ENCODE measurements at places on chromosomes 2 and 18.
A peak's percentile ranks its signal among the peaks of the same experiment; 100 is the strongest.

DNA sequence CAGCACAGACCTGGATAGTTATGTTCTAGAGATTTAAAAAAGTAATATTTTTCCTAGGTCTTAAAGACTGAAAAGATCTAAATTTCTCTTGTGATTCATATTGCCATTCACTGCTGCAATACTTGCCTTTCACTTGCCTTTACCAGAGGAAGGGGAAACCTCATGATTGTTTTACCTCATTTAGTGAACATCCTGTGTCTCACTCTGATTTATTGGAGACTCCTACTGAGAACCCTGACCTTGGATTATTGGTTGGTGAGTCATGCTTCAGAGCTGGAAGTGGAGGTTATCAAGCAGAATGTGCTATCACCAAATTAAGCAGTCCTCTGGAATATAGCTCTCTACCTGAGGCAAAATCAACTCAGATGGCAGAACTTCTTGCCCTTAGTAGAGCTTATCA is 500.5 kb downstream of the TSN start:
- no peak for DNase-seq

GRCh38 chr2:239467281-239467955 is 66.6 kb upstream of the HDAC4 start:
- no peak for DNase-seq

DNA sequence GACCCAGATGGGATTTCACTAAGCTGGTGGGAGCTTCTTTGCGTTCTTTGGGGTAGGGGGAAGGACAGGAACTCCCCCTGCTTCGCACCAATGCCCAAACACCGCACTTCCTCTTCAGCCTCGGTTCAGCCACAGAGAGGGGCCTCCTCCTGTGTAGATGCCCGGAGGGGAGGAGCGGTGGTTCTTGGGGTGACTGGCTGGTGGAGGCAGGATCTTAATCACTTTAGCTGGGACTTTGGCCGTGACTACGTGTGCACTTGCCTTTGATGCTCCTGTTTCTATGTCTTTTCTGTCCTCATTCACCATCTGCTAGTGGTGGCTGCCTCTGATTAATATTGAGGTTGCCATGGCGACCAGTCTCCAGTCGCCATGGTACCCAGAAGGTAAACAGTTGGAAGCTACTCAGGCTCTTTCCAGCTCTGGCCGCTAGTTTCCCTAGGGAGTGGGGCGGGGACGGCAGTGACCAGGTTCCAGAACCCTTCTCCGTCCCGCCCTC is 1.9 kb downstream of the CNGA3 start:
- no peak for DNase-seq

DNA sequence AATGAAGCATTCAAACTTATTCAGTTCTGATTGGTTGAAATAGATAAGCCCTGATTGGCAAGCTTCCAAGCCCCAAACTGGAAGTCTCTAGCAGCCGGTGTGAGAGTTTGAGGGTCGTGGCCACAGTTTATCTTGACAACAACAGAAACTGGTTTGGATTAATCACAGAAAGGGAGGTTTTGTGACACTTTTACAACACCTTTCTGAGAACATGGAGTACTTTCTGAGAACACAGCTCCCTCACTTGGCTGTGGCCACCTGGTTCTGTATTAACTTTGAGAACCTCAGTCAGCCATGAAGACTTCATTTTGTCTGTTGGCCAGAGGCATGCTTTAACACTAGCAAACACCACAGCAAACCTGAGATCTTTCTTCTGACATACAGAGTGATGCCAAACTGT is 280.7 kb upstream of the VWC2L start:
- DNase-seq: no peak

- no peak for DNase-seq
Observed at GRCh38 chr2:159266554-159266953, 19.9 kb downstream of the WDSUB1 start.

DNA sequence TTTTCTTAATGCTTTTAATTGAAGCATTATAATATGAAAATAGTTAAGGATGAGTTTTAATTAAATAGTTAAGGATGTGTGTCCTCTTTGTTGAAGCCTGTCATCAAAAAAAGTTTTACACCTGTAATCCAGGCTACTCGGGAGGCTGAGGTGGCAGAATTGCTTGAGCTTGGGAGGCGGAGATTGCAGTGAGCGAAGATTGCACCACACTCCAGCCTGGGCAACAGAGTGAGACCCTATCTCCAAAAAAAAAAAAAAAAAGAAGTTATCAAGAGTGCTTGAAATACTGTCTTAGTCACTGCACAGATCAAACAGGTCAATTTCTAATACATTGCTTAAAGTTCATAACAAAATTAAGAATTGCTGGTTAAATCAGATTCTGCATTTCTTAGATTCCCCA is 193.6 kb downstream of the CD226 start:
- no peak for DNase-seq

DNA sequence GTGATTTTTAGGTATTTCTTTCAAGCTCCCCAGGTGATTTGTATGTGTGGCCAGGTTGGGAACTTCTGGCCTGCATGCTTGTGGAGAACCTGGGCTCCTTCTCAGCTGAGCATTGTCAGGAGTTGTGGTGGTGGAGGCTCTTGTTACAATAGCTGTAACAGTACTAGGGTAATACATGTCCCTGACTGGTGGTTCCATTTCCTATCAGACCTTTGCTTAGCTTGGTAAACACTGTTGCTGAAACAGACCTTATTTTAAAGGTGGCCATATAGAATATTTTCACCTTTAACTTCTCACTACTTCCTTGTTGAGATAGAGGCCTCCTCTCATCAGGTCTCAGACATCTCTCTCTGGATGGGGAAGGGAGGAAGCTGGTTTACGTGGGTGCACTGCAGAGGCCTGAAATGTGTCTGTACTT is 79.2 kb downstream of the SETBP1 start:
- DNase-seq: no peak

- DNase-seq: no peak
Observed at GRCh38 chr2:138071720-138072719, 107.7 kb downstream of the HNMT start.

DNA sequence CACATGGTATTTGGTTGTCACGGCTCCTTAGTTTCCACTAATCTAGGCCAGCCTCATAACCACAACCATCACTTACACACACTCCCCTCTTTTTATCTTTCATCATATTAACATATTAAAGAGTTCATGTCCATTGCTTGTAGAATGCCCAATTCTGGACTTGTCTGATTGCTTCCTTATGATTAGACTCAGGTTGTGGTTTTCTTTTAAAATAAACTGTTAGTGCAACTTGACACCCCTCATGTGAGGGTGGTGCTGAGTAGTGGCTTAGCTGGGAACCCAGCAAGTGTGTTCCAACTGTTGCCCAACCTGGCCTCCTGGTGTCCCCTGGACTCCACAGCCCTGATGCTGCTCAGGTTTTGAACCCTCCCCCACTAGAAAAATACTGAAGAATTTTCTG is 20.1 kb upstream of the CD207 start:
- no peak for DNase-seq

- no peak for DNase-seq
Observed at GRCh38 chr2:144403933-144404332, 116.0 kb downstream of the ZEB2 start.

DNA sequence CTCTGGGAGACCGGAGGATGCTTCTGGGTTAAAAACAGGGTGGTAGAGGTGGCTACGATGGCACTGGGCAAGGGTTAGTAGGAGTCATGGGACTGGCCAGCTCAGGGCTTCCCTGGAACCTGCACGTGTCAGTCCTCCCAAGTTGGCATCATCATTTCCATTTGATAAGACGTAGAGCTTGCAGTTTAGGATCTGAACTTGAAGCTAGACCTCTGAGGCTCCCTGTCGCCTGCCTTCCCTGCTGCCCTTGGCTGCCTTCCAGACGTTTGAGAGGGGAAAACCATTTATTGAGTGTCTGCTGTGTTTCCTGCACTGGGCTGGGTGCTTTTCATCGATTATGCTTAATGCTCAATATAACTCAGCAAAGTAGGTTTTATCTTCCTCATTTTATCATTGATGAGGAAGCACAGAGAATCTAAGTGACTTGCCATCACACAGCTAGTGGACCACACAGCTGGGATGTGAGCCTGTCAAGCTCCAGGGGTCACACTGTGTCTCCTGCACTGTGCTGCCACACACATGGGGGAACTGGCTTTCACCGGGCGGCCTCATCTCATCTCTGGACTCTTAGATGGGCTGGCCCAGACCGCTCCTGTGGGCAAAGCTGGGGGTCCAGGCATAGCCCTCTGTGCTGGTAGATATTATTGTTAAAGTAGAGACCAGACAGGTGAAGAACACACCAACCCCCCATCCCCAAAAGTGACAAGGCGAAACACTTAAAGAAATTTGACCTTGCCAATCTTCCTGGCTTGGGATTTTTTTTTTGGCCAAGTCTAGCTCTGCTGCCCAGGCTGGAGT is 7.8 kb downstream of the NT5DC4 start:
- no peak for DNase-seq

DNA sequence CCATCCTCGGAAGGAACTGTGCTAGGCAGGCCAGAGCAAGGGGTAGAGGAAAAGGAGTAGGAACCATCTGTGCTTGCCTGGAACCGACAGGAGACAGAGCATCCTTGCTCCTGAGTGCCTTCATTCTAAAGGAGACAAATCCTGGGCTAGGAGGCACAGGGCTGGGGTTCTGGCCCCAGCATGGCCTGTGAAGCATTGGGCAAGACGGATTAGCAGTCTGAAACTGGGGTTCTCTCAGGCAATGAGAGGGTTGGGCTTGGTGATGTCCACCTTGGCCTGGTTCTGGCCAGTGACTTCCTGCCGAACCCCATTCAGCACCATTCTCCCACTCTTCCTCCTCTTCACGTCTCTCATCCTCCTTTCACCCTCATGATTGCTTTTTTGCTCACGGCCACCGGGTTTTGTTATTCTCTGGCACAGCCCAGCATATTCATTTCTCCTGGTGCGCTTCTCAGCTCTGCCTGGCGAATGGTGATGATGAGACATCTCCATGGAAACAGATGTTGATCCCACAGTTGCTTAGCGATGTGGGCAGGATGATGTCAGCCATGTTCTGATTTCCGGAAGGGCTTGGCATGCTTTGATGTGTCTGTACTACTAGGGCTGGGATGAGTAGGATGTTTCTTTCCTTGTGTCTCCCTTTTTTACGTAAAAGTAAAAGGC is 127.7 kb downstream of the CAPN13 start:
- peak; percentile 10 for DNase-seq

DNA sequence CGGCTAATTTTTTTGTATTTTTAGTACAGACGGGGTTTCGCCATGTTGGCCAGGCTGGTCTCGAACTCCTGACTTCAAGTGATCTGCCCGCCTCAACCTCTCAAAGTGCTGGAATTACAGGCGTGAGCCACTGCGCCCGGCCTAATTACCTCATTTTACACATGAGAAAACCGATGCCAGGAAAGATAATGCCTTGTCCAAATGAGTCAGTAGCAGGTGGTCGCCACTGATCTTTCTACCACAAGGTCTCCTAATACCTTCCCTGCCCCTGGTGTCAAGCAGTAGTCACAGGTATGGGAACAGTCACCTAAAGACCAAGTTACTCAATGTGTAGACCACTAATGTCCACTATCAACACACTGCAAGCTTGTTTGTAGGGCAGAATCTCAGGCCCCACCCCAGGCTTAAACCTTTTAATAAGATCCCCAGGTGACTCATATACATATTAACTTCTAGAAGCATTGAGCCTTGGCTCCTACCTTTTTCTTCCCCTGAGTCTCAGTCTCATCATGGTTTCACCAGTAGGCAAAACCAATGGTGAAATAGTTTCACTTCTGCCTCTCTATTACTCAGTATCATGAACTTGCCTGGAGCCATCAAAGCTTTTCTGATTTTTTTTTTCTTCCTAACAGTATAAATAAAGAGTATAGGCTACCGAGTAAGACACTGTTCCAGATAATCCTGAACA is 6.9 kb upstream of the EPB41L5 start:
- no peak for DNase-seq

- DNase-seq: no peak
Observed at GRCh38 chr2:12803607-12804006, 86.9 kb downstream of the TRIB2 start.

- no peak for DNase-seq
Observed at GRCh38 chr2:227864161-227864756, 7.2 kb upstream of the DAW1 start.

GRCh38 chr2:25165992-25166875 is 2.1 kb downstream of the POMC start:
- DNase-seq: peak; percentile 61

DNA sequence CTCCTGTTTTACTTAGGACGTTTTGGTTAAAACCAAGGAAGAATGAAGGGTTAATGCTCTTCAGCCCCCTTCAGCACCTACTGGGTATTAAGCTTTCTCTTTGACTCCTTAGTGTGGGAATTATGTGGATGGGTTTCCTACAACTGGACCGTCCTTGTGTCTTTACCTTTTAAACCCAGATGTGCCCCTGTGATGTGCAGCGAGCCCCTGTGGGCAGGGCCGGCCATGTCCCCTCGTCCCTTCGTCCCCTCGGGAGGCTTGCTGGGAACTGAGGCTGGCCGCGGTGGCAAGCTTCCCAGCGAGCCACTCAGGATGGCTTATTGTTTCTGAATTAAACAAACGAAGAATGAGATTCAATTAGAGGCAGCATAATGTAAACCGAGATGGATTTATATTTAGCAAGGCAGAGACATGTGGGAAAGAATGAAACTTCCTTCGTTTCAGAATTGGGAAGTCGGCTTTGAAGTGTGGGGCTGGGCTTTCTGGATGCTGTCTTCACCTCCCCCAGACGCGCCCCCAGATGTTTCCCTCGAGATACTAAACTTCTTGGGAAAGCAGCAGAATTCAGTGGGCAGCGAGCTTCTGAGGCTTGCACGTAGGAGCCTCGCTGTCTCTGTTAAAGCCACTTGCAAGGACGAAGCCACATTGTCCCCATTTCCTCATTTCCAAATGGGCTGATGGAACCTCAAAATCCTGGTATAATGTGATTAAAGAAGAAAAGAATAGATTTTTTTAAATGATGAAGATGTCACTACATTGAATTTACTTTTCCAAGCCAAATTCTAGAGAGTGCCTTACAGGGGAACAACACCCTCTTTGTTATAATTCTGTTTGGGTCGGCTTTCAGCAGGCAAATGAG is 146.0 kb downstream of the VAPA start:
- DNase-seq: no peak

GRCh38 chr2:54260241-54260595 is 4.2 kb upstream of the TSPYL6 start:
- DNase-seq: no peak

DNA sequence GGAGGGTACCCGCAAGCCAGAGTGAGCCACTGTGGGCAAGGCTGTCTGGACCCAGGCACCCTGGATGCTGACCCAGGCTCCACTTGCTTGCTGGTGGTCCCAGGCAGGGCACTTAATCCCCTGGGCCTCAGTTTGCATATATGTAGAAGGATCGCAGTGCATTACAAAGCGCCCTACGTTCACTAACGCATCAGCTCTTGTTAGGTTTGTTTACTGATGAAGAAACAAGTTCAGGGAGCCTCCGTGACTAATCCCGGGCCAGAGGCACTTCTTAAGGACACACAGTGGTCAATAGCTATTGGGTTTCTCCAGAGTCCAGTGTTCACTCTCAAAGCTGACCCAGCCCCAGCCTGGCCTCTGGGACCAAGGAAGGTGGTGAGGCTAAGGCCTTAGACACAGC is 70.2 kb downstream of the LBH start:
- DNase-seq: no peak

Measured in CD4-positive, alpha-beta T cell treated with Interleukin-17A for 1 hour (primary cell).